EH (cell line): ENCODE measurements at places on chromosomes 2 and 18.
A peak's percentile ranks its signal among the peaks of the same experiment; 100 is the strongest.

- DNase-seq: no peak
Observed at GRCh38 chr2:113863144-113863543, 26.7 kb upstream of the ACTR3 start.

- DNase-seq: no peak
Observed at GRCh38 chr2:128949360-128949759, 630.7 kb upstream of the HS6ST1 start.

DNA sequence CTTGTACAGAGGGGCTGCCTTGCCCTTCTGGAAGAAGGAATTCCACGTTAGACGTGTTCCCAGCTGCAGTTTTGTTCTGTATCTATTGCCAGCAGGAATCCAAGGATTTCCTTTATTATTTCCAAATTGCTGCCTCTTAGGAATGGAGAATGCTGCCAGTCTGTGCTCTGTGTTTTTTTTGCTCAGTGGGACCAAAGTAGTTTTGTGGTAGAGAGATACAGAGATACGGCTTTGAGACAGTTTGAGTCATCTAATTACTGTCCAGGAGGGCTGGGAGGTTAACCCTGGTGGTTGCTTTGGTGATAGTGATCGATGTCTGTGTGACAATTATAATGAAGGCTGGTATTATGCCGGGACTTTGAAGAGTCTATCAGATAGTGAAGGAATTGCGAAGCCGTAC lies 26.3 kb downstream of the ASAP2 start:
- peak; percentile 71 for DNase-seq

GRCh38 chr2:28678944-28679343 lies 72.7 kb upstream of the PPP1CB start:
- no peak for DNase-seq

DNA sequence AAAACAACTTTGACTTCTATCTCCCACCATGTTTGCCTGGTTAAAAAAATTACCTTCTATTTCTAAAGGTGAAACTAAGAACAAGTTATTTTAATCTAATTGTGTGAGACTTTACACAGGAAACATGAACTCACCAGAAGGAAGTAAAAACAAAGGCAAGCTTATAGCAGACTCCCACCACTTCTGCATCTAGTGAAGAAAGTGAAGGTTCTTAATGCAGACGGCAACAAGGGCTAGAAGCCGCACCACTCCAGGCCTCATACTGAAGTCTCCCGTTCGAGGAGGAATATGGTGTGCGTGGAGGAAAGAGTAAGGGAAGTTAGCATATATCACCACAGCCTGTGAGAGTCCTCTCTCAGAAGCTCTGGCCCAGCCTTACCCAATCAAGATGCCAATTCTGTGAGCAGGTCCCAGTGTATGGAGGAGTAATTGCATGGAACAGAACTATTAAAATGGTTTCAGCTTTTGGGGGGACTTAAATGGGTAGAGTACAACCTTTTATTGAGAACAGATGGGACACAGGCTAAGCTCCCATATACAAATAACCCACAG lies 958.7 kb downstream of the BCL11A start:
- no peak for DNase-seq

DNA sequence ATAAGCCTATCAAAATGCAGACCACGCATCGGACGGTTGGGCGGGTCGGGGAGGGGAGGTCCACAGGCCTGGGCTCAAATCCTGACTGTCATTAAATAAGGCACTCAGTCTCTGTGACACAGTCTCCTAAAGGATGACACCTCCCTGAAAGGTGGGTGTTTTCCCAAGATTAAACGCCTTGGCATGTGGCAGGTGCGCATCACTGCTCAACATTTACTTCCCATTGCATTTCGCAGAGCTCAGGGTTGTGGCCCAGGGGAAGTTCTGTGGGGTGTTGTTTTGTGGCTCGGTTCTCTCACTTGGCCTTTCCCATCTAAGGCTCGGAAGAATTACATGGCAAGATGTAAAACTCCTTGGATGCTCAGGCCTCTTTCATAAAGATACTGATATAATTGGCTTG lies 107.4 kb downstream of the NCK2 start:
- no peak for DNase-seq

DNA sequence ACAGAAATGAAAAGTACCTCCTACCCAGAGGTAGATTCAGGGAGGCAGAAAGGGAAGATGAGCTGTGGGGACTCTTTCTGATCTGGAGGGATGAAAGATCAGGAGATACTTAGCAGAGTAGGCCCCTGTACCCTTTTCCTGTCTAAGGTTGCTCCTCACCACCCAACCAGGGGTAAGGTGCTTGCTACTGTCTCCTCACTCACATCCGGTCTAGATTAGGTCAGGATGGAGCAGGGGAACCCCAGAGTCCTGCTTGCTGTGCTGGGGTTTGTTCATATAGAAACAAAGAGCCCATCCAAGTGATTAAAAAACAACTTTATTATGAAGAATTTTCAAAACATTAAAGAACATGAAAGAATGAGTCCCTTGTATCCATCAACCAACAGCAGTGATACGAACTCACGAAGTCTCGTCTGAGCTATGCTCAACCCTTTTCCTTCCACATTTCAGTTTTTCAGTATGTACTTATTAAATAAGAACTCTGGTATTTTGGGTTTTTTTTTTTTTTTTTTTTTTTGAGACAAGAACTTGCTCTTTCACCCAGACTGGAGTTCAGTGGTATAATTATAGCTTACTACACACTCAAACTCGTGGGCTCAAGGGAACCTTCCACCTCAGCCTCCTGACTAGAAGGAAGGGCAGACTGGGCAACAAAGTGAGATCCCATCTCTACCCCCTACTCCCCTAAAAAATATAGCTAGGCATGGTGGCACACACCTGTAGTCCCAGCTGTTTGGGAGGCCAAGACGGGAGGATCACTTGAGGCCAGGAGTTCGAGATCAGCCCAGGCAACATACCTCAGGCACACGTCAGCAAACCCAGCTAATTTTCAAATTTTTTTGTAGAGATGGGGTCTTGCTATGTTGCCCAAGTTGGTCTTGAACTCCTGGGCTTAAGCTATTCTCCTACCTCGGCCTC lies 28.5 kb upstream of the MCFD2 start:
- DNase-seq: no peak

DNA sequence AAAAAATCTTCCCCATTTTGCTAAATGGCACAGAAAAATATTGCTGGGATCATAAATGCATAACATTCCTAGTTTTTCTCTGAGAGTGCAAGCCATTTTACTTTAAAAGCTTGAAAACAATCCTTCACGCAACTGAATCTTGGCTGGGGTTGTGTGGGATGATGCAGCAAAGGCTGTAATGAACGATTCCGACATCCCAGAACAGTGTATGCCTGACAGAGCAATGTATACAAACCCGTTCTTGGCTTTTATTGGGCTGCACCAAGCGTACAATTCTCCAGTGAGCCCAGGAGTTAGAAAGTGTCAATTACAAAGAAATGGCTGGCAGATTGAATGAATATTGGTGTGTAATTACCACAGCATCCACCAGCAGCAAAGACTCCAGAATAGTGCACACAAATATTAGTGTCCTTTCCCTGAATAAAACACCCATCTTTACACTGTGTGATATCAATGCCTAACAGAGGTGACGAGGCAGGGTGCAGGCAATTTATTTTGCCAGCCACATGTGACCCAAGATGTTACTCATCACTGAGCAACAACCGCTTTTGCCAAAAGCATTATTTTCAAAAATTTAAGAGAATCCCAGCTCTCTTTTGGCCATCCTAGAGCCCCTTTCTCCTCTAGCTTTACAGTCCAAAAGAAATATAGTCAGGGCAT lies 578.6 kb upstream of the CHAC2 start:
- DNase-seq: no peak
